ENCODE measurements at places on chromosomes 3 and 15.

GRCh38 chr3:9168241-9168741 lies 81.2 kb downstream of the SRGAP3 start:
- peak; percentile 92 for DNase-seq

DNA sequence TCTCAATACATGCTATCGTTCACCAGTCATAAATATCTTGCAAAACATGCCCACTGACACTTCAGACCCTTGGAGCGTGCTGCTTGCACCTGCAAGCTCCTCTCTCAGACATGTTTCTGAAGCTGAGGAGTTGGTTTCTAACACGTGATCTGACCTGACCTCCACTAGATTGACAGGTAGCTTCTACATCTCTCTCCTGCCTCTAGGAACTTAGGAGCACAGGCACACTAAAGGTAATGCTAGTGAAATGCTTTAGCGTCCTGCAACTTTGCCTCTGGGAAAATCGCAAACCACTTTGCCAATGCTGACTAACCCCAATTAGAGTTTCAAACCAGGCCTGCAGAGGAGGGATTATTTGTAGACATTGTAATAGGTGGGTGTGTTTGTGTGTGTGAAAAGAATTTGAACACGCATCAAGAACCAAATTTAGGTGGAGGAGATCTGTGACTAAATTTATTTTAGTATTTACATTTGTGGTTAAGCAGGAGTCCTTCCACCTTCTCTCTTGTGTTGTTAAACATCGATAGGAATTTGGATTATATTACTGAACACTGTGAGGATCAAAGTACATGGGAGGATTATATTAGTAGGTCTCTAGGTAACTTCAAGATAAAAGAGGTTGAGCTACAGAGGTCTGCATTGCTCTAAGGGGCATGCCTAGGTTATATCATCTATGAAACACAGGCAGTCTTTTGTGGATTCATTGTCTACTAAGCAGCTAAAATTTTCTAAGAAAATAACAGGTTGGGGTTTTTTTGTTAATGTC lies 86.7 kb upstream of the ZBED2 start:
- no peak for DNase-seq

DNA sequence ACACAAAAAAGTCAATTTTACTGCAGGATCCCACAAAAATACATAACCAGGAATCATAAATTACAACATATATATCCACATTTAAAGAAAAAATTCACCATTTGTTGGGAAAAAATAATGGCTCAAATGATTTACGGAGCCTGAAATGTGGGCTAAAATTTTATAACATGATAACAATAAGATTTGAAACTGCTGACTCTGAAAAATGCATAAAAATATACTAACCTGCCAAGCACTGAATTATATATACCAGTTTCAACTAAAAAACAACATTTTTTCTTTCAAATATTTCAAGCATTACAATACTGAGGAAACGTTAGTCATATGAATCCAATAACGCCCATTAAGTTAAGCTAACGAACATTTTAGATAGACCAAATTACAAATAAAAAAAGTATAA lies 12.2 kb upstream of the MYO5C start:
- no peak for DNase-seq

DNA sequence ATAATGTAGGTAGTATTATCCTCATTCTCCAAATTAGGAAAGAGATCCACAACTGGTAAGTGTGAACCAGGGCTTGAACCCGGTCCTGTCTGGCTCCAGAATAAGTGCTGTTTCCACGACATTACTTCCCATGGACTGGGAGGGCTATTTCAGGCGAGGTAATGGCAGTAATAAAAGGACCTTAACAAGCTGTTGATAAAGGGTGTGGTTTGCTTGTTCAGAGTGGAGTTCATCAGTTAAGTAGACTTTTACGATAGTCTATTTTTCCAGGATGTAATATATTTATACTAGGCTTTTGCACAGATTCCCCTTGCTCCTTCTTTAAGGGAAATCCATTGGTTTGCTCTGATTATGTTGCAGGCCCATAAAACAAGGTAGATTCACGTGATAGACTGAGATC lies 88.4 kb upstream of the TNFAIP8L3 start:
- DNase-seq: no peak

- DNase-seq: no peak
Observed at GRCh38 chr3:157023226-157023625, 136.7 kb downstream of the CCNL1 start.

GRCh38 chr3:149385617-149386298 lies 8.3 kb upstream of the TM4SF1 start:
- no peak for DNase-seq

DNA sequence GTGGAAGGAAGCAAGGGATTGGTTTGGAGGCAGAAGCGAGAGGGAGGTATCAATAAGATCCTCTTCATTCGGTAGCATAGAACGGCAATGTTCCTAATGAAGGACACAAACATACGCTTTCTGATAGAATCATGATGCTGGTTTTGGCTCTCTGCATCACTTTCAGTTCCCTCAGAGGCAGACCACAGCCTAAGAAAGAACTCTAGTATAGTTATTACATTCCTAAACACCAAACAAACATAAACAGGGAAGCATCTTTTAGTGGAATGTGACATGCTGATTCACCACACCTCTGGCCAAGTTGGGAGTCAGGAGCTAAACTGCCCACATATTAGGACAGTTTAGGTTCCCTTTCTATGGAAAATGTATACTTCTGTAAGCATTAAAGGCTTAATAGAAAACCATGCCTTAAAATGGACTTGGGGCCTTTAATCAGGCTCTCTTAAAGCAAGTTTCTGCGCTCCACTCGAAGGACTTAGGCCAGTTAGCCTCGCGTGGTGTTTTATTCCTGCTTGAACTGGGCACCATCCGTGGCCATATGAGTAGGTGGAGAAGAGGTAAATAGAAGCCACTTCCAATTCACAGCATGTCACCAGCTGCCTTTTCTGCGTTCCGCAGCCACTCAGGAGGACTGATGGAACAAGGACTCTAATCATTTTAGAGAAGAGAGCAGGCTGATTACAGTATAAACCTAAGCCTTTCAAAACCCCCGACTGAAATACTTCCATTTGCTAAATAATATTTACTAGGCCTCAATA lies 53.7 kb downstream of the CD47 start:
- no peak for DNase-seq

DNA sequence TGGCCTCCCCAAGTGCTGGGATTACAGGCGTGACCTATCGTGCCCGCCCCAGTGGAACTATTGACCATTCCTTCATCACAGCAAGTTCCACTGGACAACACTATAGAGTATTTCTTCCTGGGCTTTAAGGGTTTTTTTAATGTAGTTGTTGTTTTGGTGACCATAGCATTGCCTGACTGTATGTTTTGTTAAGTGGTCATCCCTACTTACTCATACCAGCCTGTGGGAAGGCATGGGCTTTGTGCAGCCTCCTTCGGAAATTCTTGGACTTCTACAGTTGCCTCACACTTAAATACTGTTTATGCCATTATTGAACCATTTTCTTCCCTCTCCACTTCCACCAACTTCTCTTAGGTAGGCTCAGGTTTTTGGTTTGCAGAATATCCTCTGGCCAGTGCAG lies 19.9 kb upstream of the ALPK3 start:
- no peak for DNase-seq

DNA sequence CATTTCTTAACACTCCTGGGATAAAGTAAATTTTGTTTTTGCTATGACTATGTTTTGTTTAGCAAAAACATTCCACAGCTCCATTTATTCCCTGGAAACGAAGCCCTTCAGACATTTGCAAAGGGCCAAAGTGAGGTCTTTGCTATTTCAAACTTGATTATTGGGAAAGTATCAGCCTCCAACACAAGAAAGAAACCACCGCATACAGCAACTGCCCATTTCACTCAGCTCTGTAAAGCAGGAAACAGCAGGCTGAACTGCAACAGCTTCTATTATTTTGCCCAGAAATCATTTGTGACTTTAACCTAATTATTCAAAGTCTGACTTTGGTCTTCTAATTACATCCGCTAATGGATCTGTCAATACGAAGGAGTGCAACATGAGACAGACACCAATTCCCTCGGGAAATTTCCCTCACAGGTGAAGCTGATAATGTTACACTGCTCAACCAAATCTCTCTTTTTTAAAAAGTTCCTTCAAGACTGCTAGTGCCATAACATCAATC lies 72.1 kb downstream of the RFTN1 start:
- DNase-seq: no peak

DNA sequence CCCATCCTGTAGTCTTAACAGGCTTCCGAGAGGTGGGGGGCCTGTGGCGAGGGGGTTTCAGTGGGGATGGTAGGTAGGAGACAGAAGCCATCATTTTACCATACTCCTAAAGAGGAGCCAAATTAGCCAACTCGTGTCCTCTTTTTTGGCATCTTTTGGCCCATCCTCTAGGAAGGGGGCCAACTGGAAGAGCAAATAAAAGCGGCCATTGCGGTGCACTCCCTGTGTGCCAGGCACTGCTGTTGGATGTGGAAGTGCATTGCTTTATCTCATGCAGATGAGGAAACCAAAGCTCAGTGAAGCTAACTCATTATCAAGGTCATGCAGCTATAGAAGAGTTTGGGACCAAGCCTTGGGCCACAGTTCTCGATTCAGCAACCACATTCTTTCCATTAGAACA lies 6.1 kb downstream of the SEMA4B start:
- no peak for DNase-seq

GRCh38 chr3:5212628-5213573 lies 25.4 kb downstream of the EDEM1 start:
- no peak for DNase-seq

GRCh38 chr3:123028233-123028828 lies 768 bp upstream of the SEMA5B start:
- DNase-seq: peak; percentile 72

DNA sequence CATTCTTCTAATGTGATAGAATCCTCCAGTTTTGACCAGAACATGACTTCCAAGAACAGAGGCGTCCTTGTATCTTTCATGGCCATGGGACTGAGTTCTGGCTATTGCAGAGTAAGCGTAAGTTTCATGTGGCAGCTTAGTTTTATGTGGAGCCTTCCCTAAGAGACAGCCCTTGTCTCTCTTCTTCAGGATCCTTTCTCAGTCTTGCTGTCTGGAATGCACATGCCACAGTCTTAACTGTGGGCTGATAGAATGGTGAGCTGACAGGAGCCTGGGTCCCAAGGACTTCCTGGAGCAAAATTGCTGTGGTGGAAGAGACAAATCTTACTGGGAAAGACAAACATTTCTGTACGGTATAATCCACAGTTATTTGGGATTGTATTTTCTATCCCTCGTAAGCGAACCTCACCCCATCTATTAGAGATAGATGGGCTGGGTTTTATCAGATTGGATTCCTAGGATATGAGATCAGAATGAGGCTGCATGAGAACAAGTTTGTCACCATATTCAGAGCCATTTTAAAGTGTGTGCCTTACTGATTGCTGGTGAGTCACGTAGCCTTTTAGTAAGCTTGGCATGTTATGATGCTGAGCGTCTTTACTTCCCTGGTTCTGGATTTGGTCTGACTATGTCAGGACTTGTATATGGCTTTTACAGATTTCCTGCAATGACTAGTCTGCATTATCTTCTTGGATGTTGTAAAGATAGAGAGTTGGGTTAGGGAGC lies 32.8 kb downstream of the CDIN1 start:
- no peak for DNase-seq

DNA sequence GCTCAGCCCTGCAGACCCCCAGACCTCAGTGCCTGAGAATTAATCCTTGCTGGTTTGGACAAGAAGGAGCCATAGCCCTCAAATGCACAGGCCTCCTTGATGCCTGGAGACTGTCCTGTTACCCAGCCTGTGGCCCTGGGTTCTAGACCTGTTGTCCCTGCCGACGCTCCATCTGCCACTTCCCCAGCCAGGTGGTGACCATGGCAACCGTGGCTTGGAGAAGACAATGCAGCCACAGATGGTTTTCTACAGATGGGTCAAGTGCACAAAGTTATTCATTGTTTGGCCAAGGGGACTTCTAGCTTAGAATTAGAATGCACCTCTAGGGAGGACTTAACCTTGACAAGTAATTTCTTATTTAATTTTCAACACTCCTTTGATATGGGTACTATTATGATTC lies 297.1 kb downstream of the UACA start:
- no peak for DNase-seq

GRCh38 chr3:54951405-54951804 lies 23.5 kb upstream of the LRTM1 start:
- DNase-seq: no peak

- no peak for DNase-seq
Observed at GRCh38 chr3:52118156-52118875, 35.9 kb downstream of the POC1A start.

GRCh38 chr15:48433226-48433886 lies 102.1 kb downstream of the DUT start:
- no peak for DNase-seq

DNA sequence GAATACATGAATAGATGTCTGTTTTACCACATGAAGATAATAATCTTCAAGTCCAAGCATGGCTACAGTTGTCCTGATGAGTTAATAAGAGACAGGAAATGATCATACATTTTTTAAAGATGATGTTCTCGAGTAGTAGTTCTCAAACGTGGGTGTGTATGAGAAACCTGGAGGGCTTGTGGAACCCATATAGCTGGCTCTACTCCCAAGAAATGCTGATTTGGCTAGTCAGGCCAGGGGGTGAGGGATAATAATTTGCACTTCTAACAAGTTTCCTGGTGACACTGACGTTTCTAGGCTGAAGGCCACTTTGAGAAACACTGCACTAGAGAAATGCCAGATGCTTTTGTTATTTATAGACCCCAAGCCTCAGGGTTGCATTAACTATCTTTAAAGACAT lies 37.0 kb downstream of the ROPN1B start:
- no peak for DNase-seq

- peak; percentile 46 for DNase-seq
Observed at GRCh38 chr3:122080207-122080587, 25.0 kb downstream of the CD86 start.

- DNase-seq: no peak
Observed at GRCh38 chr3:57864853-57865252, 108.7 kb downstream of the SLMAP start.

DNA sequence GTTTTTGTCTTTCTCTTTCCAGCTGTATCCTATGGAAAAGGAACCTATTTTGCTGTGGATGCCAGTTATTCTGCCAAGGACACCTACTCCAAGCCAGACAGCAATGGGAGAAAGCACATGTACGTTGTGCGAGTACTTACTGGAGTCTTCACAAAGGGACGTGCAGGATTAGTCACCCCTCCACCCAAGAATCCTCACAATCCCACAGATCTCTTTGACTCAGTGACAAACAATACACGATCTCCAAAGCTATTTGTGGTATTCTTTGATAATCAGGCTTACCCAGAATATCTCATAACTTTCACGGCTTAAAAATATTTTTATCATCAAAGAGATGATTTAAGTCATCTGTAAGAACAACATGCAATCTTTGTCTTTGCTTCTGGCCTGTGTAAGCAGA lies 44.9 kb upstream of the PARP14 start:
- no peak for DNase-seq

- no peak for DNase-seq
Observed at GRCh38 chr3:100796556-100796955, 87.3 kb downstream of the TFG start.

Data from activated CD4-positive, alpha-beta T cell treated with anti-CD3 and anti-CD28 coated beads, Interleukin-2, amount 10 ng/mL, durations not matched to agents 24 days and 14 days (primary cell).